Daoy (cell line): ENCODE measurements at places on chromosomes 2 and 18. TPM values are rescaled to one million over a fixed set of nuclear protein-coding genes. Genes with fewer than 3 reads are reported as not detected.
A peak's percentile ranks its signal among the peaks of the same experiment; 100 is the strongest.

Gene CPS1
- 11.4 and 11.7 TPM in 2 replicates for total RNA-seq

- no peak for DNase-seq
Observed at GRCh38 chr2:222052934-222053367, 245.8 kb downstream of the PAX3 start.

GRCh38 chr2:38233231-38233983, 143.7 kb downstream of the ATL2 start:
- peak; percentile 88 for DNase-seq

GRCh38 chr2:51638811-51639210, 606.9 kb upstream of the NRXN1 start:
- no peak for DNase-seq

- DNase-seq: no peak
Observed at GRCh38 chr18:68848242-68848641, 50.4 kb downstream of the CCDC102B start.

- no peak for DNase-seq
Observed at GRCh38 chr18:36527051-36527450, 229.5 kb downstream of the FHOD3 start.

Gene CCDC141
- not detected in 2 replicates for total RNA-seq

GRCh38 chr2:165571477-165571876, 102.0 kb downstream of the CSRNP3 start:
- DNase-seq: no peak

GRCh38 chr2:109271920-109272319, 142.9 kb downstream of the SH3RF3 start:
- no peak for DNase-seq
